ENCODE measurements at places on chromosomes 11 and 22.

- no peak for DNase-seq
Measured at GRCh38 chr11:133390803-133391202, 141.5 kb downstream of the OPCML start.

DNA sequence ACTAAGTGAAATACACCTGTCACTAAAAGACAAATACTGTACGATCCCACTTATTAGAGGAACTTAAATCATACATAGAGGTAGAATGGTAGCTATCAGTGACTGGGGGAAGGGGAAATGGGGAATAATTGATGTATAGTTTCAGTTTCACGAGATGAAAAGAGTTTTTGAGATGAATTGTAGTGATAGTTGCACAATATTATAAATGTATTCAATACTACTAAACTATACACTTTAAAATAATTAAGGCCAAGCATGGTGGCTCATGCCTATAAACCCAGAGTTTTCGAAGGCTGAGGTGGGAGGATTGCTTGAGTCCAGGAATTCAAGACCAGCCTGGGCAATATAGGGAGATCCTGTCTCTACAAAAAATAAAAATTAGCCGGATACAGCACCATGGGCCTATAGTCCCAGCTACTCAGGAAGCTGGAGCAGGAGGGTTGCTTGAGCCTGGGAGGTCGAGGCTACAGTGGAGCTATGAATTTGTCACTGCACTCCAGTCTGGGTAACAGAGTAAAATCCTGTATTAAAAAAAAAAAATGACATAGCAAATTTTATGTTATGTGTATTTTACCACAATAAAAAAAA lies 40.4 kb downstream of the SERPIND1 start:
- DNase-seq = no peak

GRCh38 chr11:117476531-117477142 lies 149.0 kb downstream of the CEP164 start:
- DNase-seq = no peak

- DNase-seq = no peak
Measured at GRCh38 chr11:75547177-75547576, 14.9 kb upstream of the SERPINH1 start.

- DNase-seq = no peak
Measured at GRCh38 chr11:36016709-36017108, 72.8 kb downstream of the LDLRAD3 start.

DNA sequence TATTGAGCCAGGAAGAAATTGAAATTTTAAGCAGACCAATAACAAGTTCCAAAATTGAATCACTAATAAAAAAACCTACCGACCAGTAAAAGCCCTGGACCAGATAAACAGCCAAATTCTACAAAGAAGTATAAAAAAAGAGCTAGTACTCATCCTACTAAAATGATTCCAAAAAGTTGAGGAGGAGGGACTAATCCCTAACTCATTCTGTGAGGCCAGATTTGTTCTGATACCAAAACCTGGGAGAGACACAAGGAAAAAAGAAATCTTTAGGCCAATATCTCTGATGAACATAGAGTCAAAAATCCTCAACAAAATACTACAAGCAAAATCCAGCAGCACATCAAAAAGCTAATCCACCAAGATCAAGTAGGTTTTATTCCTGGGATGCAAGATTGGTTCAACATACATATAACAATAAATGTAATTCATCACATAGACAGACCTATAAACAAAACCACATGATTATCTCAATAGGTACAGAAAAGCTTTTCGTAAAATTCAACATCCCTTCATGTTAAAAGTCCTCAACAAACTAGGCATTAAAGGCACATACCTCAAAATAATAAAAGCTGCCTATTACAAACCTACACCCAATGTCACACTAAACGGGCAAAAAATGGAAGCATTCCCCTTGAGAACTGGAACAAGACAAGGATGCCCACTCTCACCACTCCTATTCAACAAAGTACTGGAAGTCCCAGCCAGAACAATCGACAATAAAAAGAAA lies 13.1 kb downstream of the OR52A5 start:
- no peak for DNase-seq

DNA sequence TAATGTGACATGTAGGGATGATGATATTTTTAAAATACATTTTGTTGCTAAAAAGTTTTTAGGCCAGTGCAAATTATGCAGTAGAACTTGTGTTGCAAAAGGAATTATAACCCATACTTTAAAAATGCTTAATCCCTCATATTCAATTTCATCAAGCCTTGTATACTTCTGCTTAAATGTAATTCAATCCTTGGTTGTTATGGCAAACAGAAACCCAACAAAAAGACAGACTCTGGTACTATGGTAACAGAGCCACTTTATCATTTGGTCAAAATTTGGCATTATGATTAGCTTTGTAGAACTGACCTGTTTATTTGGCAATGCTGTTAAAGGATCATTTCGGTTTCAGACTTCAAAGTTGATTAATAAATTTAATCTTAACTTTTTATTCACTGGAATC lies 284.8 kb downstream of the TMEM135 start:
- DNase-seq = no peak

DNA sequence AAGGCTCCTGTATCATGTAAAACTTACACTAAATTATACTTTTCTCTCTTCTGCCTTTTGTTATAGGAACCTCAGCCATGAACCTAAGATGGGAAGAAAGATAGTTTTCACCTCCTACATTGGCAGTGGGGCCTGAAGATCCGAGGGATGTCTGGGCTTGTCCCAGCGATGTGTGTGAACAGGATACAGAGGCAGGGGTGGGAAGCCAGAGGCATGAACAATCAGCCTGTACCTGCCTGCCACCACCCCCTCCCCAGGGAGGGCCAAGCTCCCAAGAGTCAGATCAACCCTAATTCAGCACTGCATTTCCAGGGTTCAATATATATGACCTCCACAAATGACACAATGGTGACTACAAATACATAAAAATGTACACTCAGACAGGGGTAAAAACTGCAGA lies 9.4 kb downstream of the KIAA0930 start:
- no peak for DNase-seq

GRCh38 chr22:23834793-23835483 lies 3.9 kb downstream of the DERL3 start:
- no peak for DNase-seq

- DNase-seq = no peak
Measured at GRCh38 chr11:117816151-117816741, 8.3 kb downstream of the FXYD2 start.

DNA sequence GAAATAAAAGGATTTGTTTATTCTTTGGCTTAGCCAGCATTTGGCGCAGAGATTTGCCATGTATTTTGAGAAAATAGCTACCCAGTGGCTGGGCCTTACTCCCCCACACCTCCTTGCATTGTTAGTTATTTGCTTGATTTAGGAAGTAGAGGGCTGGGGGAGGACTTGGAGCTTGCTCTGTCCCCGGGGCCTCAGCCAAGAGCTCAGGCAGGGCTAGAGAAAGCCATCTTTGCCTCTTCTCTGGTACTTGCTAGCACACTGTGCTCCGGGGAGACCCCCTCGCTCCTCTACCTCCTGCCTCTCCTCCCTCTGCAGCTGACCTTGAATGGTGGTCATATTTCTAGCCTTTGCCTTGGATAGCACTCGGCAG lies 93.0 kb downstream of the SCN3B start:
- no peak for DNase-seq
